ENCODE measurements at places on chromosomes 4 and X. TPM values are rescaled to one million over a fixed set of nuclear protein-coding genes. Genes with fewer than 3 reads are reported as not detected.

- H3K4me3 ChIP-seq: no peak overlapping the region
- no peaks in the 10 kb centered on the region for H3K4me1 ChIP-seq
- no peaks in the 10 kb centered on the region for H3K27me3 ChIP-seq
- DNase-seq: no peak
- H3K36me3 ChIP-seq: no peaks in the 10 kb centered on the region
Observed at GRCh38 chr4:48543796-48544195, 53.7 kb downstream of the ZAR1 start.

GRCh38 chrX:103847174-103847870 is 15.3 kb upstream of the RAB9B start:
- H3K27ac ChIP-seq: no peak overlapping the region
- H3K36me3 ChIP-seq: no peaks in the 10 kb centered on the region
- H3K4me1 ChIP-seq: no peaks in the 10 kb centered on the region

- H3K4me1 ChIP-seq: peaks cover 7% of the 10 kb centered on the region
- DNase-seq: peak; percentile 39
- no peaks in the 10 kb centered on the region for H3K27me3 ChIP-seq
- no peak overlapping the region for H3K27ac ChIP-seq
Observed at GRCh38 chr4:84159762-84160161, 339.3 kb downstream of the NKX6-1 start.

DNA sequence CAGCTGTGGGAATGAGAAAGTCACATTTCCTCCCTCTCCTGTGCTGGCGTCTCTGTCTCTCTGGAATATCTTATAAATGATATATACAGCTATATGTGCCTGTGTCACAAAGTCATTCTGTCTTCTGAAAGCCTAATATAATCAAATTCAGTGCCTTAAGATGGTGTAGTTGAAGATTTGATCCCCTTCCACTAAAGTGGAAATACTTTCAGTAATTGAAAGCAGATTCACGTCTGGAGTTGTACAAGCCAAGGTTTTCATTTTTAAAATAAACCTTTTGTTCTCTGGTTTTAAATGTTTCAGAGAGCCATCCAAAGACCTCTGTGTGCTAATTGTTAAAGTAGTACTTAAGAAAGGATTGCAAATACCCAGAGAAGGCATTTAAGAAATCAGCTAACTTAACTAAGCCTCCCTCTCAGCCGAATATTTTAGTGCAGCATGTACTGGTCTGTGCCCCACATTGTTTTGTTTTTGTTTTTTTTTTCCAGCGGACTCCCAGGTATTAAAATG is 206.8 kb downstream of the TENM3 start:
- peak overlapping the region; percentile 90 for H3K4me3 ChIP-seq
- H3K27me3 ChIP-seq: no peaks in the 10 kb centered on the region
- DNase-seq: no peak
- H3K27ac ChIP-seq: peak overlapping the region; percentile 83
- H3K36me3 ChIP-seq: no peaks in the 10 kb centered on the region

DNA sequence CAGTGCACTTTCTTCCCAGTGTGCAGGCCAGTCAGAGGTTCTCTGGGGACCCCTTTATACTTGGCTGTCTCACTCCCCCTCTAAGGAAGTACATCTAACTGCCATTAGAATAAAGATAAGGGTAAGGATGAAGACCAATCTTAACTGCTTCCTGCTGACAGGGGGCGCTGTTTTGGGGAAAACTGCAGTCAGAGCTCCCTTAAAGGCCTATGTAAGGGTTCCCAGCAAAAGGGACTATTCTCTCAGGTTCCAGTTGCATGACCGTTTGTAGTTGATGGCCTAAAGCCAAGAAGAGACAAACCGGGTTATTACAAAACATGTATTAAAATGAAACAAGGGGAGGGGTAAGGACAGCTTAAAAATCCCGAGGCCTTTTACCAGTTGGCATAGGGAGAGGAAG is 115.6 kb upstream of the SPIN4 start:
- no peaks in the 10 kb centered on the region for H3K36me3 ChIP-seq
- H3K4me3 ChIP-seq: no peak overlapping the region
- H3K4me1 ChIP-seq: no peaks in the 10 kb centered on the region

GRCh38 chrX:3403748-3404147 is 57.3 kb upstream of the MXRA5 start:
- H3K27me3 ChIP-seq: no peaks in the 10 kb centered on the region
- H3K4me1 ChIP-seq: no peaks in the 10 kb centered on the region
- no peak overlapping the region for H3K27ac ChIP-seq

- H3K27me3 ChIP-seq: no peaks in the 10 kb centered on the region
- H3K27ac ChIP-seq: no peak overlapping the region
- H3K4me3 ChIP-seq: no peak overlapping the region
- H3K4me1 ChIP-seq: no peaks in the 10 kb centered on the region
Observed at GRCh38 chrX:40503094-40503493, 77.7 kb upstream of the ATP6AP2 start.

GRCh38 chrX:30876367-30876766 is 12.7 kb downstream of the TAB3 start:
- no peak overlapping the region for H3K4me3 ChIP-seq
- no peaks in the 10 kb centered on the region for H3K36me3 ChIP-seq
- H3K4me1 ChIP-seq: no peaks in the 10 kb centered on the region
- DNase-seq: no peak

DNA sequence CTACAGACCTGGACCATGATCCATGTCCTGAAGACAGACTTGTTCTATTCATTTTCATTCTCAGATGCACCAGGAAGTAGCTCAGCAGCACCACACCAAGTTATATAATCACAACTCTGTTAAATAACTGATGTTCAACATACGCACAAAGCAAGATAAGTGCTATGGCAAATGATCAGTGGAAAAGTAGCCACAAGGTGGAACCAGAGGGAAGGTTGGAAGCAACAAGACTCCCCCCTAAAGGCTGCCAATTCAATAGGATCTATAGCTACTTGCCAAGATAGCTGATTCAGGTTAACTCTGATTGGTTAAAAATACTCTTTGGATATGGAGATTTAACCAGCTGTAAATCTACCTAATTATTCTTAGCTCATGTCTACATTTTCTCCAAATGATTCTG is 23.7 kb upstream of the FAM47B start:
- H3K27ac ChIP-seq: no peak overlapping the region
- peak; percentile 53 for DNase-seq
- no peak overlapping the region for H3K4me3 ChIP-seq
- no peaks in the 10 kb centered on the region for H3K27me3 ChIP-seq

The PRMT9 gene
- total RNA-seq: 7.5 TPM

The LRRC66 gene
- 0.09 TPM for total RNA-seq

The CLDN2 gene
- total RNA-seq: 2.9 TPM

The DGKK gene
- 2.5 TPM for total RNA-seq

The MAMLD1 gene
- total RNA-seq: not detected
